H1 (cell line): ENCODE measurements at places on chromosomes 1 and 21.

GRCh38 chr1:56816264-56816663 is 2.9 kb downstream of the FYB2 start:
- peaks cover 2% of the 10 kb centered on the region for H3K4me1 ChIP-seq
- no peaks in the 10 kb centered on the region for H3K27me3 ChIP-seq
- H3K4me3 ChIP-seq = no peak overlapping the region
- H3K27ac ChIP-seq = no peak overlapping the region
- no peaks in the 10 kb centered on the region for H3K36me3 ChIP-seq
- DNase-seq = no peak

- DNase-seq = no peak
- no peak overlapping the region for H3K27ac ChIP-seq
- no peaks in the 10 kb centered on the region for H3K36me3 ChIP-seq
- 0 out of 2 replicates have a peak, but pooled peaks cover 3% of the 10 kb centered on the region for H3K4me1 ChIP-seq
- no peaks in the 10 kb centered on the region for H3K27me3 ChIP-seq
These were observed 36.3 kb upstream of the FAM3B start for GRCh38 chr21:41280115-41280919.

DNA sequence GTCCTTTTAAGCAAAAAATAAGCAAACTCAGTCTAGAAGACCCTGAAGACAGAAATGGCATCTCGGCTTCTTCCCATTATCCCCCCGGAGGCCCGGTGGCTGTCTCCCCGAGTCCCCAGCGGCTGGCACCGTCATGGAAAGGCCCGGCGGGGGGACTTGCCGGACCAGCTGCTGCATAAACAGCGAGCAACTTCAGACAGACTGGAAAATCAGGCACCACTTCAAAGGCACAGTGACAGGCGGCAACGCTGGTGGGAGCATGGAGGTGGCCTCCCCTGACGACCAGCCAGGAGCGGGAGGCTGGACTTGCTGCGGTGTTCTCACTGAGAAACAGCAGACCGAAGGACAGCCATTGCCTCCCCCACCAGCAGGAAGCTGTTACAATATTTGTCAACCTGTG is 18.4 kb upstream of the C1QA start:
- H3K36me3 ChIP-seq = no peaks in the 10 kb centered on the region
- no peak overlapping the region for H3K4me3 ChIP-seq
- no peak for DNase-seq

DNA sequence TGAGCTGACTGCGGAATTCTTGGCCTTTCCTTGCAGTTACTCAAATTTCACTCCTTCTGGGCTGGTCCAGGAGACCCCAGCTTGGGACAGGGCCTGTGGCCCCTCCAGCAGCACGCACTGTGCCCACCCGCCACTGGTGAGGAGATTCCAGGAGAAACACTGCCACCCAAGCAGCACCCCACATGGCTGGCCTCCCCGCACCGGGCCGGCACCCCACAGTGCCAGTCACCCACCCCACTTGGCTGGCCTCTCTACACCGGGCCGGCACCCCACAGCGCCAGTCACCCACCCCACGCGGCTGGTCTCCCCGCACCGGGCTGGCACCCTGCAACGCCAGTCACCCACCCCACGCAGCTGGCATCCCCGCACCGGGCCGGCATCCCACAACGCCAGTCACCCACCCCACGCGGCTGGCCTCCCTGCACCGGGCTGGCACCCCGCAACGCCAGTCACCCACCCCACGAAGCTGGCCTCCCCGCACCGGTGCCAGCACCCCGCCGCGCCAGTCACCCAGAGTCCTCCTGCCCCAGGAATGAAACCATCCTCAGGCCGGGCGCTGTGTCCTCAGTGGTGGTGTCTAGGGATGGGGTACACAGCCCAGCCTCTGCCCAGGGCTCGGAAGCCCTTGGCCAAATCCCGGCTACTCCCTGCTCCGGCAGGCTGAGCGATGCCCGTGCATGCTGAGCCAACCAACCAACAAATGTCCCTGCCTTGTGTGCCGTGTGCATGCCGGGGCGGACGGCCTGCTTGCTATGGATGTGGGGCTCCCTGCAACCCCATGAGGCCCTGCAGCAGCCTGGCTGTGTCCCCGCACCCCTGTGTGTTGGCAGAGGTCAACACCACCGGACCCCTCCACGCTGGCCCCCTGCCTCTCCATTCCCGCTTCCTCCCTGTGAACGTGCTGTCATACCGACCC is 38.6 kb upstream of the TSPEAR start:
- no peaks in the 10 kb centered on the region for H3K4me1 ChIP-seq
- H3K27ac ChIP-seq = no peak overlapping the region
- no peak overlapping the region for H3K4me3 ChIP-seq
- no peak for DNase-seq
- H3K27me3 ChIP-seq = no peaks in the 10 kb centered on the region
- H3K36me3 ChIP-seq = no peaks in the 10 kb centered on the region

GRCh38 chr1:75482951-75483350 is 128.0 kb downstream of the SLC44A5 start:
- H3K27me3 ChIP-seq = no peaks in the 10 kb centered on the region
- no peak overlapping the region for H3K4me3 ChIP-seq
- H3K36me3 ChIP-seq = no peaks in the 10 kb centered on the region
- no peaks in the 10 kb centered on the region for H3K4me1 ChIP-seq

DNA sequence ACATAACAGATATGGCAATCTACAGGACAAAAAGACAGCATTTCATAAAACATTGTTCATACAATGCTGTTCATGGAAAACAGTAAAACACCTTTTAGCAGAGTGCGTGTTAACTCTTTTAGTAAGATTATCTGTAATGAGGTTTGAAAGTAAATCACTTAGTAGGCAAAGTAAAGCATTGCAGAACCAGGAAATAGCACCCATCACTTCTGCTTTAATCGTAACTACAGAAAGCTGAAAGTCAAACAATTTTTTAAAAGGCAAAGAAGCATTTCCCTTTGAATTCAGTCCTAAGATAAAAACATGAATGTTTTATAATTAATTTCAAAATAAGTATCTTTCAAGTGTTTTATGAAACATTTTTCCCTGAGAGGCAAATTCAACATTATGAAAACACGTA is 63.3 kb upstream of the RNF11 start:
- no peak overlapping the region for H3K27ac ChIP-seq
- no peaks in the 10 kb centered on the region for H3K4me1 ChIP-seq
- no peaks in the 10 kb centered on the region for H3K36me3 ChIP-seq
- H3K4me3 ChIP-seq = no peak overlapping the region

GRCh38 chr21:42387164-42387563 is 8.7 kb downstream of the TMPRSS3 start:
- DNase-seq = no peak
- H3K4me1 ChIP-seq = peaks cover 5% of the 10 kb centered on the region
- H3K27ac ChIP-seq = no peak overlapping the region
- no peak overlapping the region for H3K4me3 ChIP-seq
- H3K27me3 ChIP-seq = no peaks in the 10 kb centered on the region
- no peaks in the 10 kb centered on the region for H3K36me3 ChIP-seq

DNA sequence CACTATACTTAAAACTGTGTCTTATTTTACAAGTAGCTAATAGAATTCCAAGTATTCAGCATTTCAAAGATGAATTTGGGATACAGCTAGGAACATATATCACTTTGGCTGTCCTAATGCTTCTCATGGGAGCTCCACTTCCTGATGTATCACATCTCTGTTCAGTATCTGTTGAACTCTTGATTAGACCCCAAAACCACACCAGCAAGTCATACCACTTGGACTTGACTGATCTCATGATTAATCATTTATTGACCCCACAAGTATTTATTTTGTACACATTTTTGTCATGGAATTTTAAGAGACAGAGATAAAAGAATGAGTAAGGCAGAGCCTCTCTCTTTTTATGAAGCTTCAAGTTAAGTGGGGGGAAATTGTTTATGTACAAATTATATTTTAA is 30.0 kb downstream of the TMPRSS15 start:
- no peak overlapping the region for H3K4me3 ChIP-seq
- H3K36me3 ChIP-seq = no peaks in the 10 kb centered on the region
- H3K27me3 ChIP-seq = no peaks in the 10 kb centered on the region
- no peak overlapping the region for H3K27ac ChIP-seq
- DNase-seq = no peak

DNA sequence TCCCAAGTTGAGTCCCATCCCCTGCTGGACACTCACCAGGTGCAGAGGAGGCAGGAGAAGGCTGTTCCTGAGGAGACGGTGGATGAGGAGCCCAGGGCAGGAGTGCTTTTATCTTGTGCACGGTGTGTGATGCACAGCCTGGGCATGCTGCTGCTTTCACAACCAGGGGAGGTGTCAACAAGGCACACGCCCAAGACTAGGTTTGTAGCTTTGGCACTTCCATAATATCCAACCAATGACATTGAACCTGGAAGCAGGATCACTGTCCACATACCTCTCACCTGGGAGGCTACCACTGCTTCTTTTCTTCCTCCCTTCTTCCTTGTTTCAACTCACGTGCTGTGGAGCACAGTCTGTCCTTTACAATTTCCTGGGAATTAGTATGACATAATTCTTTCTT is at the start of gene LCE3D:
LCE3D (minus strand) TSS at position 84 of the 400 bp plus-strand sequence. CDS start 580 bp downstream, outside the sequence.
- no peaks in the 10 kb centered on the region for H3K36me3 ChIP-seq
- H3K4me3 ChIP-seq = no peak within 1 kb of the TSS
- no peaks in the 10 kb centered on the region for H3K27me3 ChIP-seq
- no peaks in the 10 kb centered on the region for H3K4me1 ChIP-seq
- no peak for DNase-seq

GRCh38 chr1:50208756-50209155 is 100.0 kb downstream of the ELAVL4 start:
- no peak for DNase-seq
- no peaks in the 10 kb centered on the region for H3K36me3 ChIP-seq
- H3K4me1 ChIP-seq = no peaks in the 10 kb centered on the region
- no peaks in the 10 kb centered on the region for H3K27me3 ChIP-seq

GRCh38 chr1:37017720-37018119 is 16.6 kb downstream of the GRIK3 start:
- no peaks in the 10 kb centered on the region for H3K4me1 ChIP-seq
- no peaks in the 10 kb centered on the region for H3K27me3 ChIP-seq
- no peak overlapping the region for H3K4me3 ChIP-seq
- DNase-seq = no peak
- no peak overlapping the region for H3K27ac ChIP-seq
- no peaks in the 10 kb centered on the region for H3K36me3 ChIP-seq

- DNase-seq = no peak
- H3K36me3 ChIP-seq = peaks cover 33% of the 10 kb centered on the region
- H3K27ac ChIP-seq = no peak overlapping the region
These were observed 1.3 kb downstream of the PARK7 start for GRCh38 chr1:7962636-7963377.

DNA sequence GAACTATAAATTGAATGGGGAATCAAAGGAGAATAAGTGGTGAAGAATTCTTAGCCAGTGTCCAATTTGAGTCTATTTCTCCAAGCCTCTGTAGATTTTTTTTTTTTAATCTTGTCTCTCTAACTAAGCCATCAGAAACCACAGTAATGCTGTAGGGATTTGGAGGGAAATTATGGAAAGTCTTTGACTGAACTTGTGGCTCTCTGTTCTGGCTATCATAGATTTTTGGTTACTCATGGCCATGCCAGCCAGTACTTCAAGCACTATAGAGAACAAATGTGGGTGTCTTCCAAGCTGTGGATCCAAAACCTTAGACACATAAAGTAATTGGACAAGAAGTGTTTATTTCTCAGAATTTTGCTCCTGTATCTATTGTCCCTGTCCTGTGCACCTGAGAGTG is 147.9 kb downstream of the LRRC40 start:
- no peak for DNase-seq
- no peaks in the 10 kb centered on the region for H3K4me1 ChIP-seq
- no peak overlapping the region for H3K4me3 ChIP-seq
- H3K27ac ChIP-seq = no peak overlapping the region

DNA sequence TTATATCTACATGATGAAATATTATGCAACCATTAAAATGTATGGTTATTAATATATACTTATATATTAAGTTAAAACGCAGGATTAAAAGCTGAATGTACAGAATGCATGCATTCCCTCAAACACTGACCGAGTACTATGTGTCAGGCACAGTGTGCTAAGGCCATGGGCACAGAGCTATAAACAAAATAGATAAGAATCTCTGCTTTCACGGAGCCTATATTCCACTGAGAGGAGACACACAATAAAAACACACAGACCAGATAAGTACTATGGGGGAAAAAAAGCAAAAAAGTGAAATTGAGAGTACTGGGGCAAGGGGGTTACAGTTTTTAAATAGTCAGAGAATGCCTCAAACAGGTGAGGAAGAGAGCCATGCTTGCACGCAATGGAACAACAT is 62.7 kb downstream of the GPATCH2 start:
- H3K4me1 ChIP-seq = no peaks in the 10 kb centered on the region
- H3K36me3 ChIP-seq = no peaks in the 10 kb centered on the region
- no peak for DNase-seq
- H3K4me3 ChIP-seq = no peak overlapping the region
